Stimulated activated CD4-positive, alpha-beta T cell treated with anti-CD3 and anti-CD28 coated beads, Interleukin-12 subunit alpha, Interleukin-12 subunit beta, amount 100 ng/mL, for 4 hours (primary cell): ENCODE measurements at places on chromosomes 5 and 9.
A peak's percentile ranks its signal among the peaks of the same experiment; 100 is the strongest.

GRCh38 chr5:149156435-149157083 lies 15.3 kb downstream of the ABLIM3 start:
- DNase-seq, result no peak

DNA sequence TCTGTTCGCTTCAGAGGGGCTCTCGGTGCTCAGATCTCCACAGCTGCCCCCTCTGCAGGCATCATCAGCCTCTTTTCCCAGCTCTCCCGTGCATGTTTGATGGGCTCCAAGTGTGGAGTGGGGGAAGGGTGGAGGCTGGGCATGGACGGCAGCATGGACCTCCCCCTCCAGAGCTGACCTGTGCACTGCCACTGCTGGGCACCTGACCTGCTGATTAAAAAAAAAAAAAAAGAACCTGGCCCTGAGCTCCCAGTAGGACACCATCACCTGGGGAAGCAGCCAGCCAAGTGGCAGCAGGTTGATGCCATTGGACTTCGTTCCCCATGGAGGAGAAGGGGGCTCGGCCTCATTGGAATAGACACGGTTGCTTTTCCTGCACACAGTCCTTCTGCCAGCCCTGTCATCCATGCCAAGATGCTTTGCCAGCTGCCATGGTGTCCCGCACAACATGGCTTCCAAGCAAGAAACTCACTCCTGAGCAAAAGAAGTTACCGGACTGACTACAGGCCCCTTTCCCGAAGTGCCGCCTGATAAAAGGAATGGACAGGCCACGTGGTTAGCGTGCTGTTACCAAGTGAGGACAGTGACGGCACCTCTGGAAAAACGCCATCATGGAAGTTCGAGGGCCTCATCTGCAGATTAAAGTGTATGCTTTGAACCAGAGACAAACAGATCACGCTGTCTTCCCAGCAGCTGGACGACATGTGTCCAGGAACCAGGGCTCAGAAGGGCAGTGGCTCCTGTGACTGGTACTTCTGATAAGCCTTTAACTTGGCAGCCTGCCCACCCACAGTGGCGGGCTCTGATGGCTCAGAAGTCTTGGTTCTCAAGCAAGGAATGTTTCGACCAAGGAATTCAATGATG lies 14.7 kb upstream of the BRD3OS start:
- DNase-seq, result no peak

DNA sequence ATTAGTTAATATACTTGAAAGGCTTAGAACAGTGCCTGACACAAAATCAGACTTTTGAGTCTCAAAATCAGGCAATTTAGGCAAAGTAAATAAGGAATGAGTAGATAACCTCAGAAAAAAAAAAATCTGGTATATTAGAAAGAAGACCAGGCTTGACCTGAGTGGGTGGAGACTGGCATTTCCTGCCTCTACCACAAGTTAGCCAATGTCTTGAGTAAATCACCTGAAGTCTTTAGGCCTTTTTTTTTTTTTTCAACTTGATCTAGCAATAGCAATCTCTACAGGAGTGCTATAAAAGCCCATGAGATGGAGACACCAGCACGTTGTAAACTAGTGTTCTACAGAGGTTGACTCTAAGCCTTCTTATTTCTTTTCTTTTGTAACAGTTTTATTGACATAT lies 104.2 kb upstream of the RASEF start:
- DNase-seq, result no peak

- DNase-seq, result no peak
Observed at GRCh38 chr5:166963596-166963995, 1327.8 kb upstream of the WWC1 start.

DNA sequence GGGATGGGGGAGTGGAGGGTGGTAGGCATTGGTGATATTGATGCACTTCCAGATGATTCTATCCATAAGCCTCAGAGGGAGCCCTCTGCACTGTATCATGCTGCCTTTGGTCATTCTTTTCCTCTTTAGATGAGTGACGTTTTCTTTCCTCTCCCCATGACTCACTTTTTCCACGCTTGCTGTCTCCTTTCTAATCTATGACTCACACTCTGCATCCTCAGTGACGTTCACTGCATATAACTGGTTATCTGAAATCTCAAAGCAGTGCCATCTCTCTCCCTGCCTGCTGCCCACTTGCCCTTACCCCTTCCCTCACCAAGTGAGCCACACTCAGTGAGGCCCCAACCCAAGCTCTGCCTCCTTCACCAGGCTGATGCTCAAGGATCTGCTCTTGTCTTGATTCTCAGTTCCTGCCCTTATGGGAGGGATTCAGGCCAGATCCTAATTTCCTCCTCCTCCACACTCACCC lies 31.6 kb downstream of the PTGS1 start:
- peak; percentile 2 for DNase-seq

DNA sequence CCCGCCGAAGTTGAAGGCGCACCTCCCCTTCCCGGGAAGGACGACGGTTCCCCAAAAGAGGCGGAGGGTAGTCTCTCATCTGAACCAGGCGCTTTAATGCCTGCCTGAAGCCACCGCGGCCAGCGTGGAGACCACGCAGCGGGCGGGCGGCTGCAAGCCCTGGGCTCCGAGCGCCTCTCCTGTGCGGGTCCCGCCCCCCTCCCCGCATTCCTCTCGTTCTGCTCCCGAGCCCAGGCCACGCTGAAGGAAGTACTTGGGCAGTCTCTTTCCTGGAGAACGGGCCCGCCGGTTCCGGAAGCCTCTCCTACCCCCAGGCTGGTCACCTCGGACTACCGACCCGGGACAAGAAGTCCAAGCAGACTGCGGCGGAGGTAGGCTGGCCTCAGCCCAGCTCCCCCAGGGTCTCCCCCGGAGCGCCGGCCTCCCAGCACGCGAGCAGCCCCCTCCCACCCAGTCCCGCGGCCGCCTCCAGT lies 571 bp downstream of the PPIC start:
- DNase-seq, result no peak

- peak; percentile 4 for DNase-seq
Observed at GRCh38 chr9:97501972-97502221, 431 bp downstream of the TMOD1 start.

- no peak for DNase-seq
Observed at GRCh38 chr5:172235132-172235780, 41.3 kb downstream of the EFCAB9 start.

- DNase-seq, result no peak
Observed at GRCh38 chr5:103808464-103809106, 246.0 kb upstream of the NUDT12 start.

DNA sequence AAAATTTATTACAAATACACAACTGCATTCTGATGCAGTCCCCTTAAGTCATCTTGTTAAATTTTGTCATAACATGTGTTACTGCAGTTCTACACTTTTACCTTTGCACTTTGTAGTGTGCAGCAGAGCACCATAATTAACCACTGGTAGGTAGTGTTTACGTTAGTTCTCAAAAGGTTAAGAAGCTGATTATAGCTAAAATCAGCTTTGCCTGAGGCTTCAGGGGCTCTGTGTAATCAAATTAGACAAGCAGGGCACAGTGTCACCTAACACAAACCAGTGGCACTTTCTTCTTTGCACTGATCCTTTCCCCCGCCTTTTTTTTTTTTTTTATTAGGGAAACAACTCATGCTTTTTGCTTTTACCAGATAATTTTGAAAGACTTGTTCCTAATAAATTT lies 26.1 kb downstream of the POU5F2 start:
- no peak for DNase-seq

- no peak for DNase-seq
Observed at GRCh38 chr9:19269582-19269981, 39.1 kb downstream of the DENND4C start.

DNA sequence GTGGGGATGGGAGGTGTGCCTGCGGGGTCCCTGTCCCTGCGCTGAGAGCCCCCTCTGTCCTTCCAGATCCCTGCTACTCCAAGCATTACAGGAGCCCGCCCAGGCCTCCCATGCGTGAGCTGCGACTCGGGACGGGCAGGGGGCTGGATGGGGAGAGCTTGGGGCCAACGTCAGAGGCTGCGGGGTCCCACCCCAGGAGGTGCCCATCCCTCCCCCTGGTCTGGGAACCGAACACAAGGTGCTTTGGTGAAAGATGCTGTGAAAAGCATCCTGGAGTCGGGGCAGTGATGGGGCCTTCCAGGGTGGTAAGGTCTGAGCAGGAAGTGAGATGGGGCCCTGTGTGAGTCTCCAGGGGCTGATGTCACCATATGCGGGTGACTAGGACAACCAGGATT lies 2.7 kb downstream of the LCN9 start:
- DNase-seq, result no peak

DNA sequence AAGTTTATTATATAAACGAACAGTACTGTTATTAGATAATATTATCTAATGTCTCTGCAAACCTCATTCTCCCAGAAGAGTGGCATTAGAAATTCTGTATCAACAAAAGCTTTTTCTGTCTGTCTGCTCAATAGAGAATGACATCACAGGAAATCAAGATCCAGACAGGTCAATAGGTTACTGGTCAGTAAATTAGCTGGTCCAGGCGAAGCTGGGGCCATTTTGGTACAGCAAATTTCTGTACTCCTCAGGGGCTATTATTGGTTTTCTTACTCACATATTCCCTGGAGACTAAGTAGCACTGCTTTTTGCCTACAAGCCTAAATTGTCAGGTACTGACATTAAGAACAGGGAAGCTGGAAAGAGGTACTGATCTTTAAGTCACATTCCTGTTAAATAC lies 80.5 kb downstream of the PLPP1 start:
- DNase-seq, result no peak

DNA sequence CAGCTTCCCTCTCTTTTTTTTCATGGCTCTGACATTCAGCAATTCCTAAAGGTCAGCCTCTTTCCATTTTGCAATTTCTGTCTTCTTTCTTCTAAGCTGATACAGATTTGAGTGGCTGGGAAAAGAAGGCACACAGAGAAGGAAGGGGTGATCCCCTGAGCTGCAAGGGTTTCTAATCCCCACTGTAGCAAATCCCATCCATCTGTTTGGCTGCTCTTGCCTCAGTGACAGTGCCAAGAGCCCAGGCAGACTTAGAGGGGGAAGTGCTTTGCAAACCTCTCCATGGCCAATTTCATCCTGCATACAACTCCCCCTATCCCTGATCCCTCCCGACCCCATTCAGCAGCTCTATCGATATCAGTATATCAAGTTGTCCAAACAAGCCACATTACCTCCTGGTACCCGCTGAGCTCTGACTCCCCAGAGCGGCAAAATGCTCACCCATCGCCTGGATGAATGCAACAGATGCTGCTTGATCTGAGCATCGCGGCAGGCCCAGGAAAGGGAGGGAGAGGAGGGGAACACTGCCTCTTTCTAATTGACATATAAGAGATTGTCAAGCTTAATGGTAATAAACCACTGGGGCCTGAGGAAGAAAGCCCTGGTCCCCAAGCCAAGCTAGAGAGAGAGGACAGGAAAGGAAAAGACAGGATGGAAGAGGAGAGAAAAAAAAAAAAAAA lies 268.9 kb downstream of the ASTN2 start:
- no peak for DNase-seq
